Activated CD4-positive, alpha-beta T cell treated with anti-CD3 and anti-CD28 coated beads, Interleukin-2, amount 50 U/mL, for 1 hour (primary cell): ENCODE measurements at places on chromosomes 1 and 21.
A peak's percentile ranks its signal among the peaks of the same experiment; 100 is the strongest.

GRCh38 chr1:67094191-67094590 lies 40.2 kb upstream of the SLC35D1 start:
- DNase-seq, result no peak

GRCh38 chr1:160217481-160218051 lies 12.4 kb downstream of the PEA15 start:
- DNase-seq, result no peak

DNA sequence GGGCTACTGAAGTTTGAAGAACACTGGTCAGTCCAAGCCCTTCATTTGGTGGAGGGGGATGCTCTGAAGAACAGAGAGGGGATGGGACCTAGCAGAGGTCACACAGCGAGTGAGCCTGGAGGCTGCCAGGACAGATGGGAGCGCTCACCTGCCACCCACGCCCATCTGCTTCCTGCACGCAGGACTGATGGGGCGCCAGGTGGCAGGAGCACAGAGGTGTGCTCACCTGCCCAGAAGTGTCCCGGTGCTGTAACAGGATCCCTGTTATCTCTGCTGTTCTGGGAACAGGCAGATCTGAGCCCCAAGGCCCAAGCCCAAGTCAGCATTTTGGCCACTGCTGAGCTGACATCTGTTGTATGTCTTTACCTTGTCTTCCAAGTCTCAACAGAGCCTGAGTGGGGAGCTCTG lies 40.5 kb downstream of the EPHB2 start:
- DNase-seq, result no peak

- DNase-seq, result no peak
Observed at GRCh38 chr1:15577691-15578090, 7.2 kb downstream of the AGMAT start.

DNA sequence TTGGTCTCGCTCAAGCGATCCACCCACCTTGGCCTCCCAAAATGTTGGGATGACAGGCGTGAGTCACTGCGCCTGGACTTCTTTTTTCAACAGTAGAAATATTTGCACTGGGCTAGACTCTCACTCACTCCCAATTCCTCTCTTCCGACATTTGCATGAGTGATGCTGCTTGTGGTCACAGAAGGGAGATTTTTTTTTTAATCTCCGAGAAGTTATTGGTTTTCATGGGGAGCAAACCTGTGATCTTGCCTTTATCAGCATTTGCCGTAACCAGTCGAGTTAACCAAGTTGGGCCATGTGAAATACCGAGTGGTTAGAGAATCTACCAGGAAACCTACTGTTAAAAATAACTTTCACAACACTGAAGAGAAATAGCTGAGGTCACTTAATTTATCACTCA lies 21.1 kb downstream of the ERG start:
- no peak for DNase-seq

DNA sequence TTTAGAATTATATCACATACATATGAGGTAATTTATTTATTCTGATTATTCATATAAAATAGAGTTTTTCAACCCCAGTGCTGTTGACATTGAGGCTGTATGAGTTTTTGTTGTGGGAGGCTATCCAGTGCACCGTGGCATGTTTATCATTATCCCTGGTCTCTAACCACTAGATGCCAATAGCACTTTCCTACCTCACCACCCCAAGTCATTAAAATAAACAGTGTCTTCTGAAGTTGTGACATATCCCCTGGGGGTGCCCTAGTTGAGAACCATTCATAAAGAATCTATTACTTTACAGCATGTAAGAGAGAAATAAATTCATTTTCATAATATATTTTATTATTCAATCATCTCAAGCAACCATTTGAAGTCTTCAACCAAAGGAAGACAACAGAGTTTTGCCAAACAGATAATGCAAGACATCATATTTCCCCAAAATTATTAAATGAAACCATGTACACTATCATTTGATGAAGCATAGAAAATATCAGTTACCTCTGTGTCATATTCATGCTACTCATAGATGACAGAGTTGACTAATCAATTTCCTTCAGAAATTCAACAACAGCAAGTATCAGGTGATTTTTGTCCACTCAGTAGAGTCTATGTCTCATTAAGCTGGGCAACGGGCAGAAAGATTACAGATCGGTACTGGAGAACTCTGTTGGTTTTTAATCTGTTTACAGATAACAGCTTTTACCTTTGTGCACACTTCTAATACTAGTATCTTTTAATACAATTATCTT lies 39.5 kb upstream of the RGS1 start:
- no peak for DNase-seq

- DNase-seq, result no peak
Observed at GRCh38 chr1:65119951-65120350, 28.1 kb upstream of the AK4 start.

GRCh38 chr1:54331843-54332463 lies 74.2 kb downstream of the SSBP3 start:
- no peak for DNase-seq

DNA sequence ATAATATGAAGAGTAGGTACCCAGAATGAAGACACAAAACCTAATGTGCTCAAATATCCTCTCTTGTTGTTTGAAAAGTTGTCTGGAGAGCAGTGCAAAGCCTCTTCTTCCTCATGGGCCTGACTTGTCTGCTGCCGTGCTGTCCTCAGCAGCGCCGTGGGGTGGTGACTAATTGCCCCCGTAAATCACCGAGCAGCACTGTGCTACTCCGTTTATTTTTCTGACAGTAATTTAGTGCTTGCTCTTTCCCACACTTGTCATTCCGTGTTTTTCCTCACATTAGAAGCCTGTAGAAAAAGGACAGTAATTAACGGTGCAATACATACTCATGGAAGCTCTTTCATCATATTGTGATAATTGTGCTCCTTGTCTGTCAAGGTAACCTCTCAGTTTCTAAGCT lies 114.8 kb upstream of the BARHL2 start:
- no peak for DNase-seq

DNA sequence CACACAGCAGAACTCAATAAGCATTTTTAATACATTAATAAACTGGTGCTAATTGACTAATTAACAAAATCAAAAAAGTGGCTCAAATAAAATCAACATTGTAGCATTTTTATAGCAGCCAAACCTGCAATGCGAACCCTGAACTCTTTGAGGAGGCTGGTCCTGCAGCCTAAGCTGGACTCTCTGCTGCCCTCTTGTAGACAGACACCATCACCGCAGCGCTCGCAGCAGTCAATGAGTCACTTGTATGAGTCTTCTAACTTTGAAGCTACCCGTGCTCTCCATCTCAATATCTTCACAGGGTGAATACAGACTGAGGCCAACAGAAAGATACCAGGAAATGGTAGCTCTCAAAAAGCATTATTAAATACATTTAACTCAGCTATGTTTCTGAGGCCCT lies 9.7 kb upstream of the KRTAP7-1 start:
- DNase-seq, result peak; percentile 9

DNA sequence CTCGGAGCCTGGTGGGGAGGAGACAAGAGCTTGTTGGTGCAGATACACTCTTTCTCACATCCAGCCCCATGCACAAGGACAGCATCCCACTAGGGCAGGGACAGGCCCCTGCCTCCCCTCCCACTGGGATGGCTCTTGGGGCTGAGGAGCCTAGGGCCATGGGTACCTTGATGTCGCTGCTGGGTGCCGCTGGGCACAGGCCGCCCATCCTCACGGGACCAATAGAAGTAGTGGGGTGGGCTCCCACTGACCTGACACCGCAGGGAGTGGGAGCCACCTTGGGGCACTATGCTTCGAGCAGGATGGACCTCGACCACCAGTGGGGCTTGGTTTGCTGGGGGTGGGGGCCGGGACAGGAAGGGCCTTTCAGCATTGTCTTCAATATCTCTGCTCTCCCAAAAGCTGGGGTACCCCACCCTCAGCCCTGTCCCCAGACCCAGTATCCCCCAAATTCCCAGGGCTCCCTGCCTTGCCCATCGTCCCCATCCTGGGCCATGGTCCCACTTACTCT lies 47.7 kb downstream of the LDLRAD2 start:
- DNase-seq, result no peak

DNA sequence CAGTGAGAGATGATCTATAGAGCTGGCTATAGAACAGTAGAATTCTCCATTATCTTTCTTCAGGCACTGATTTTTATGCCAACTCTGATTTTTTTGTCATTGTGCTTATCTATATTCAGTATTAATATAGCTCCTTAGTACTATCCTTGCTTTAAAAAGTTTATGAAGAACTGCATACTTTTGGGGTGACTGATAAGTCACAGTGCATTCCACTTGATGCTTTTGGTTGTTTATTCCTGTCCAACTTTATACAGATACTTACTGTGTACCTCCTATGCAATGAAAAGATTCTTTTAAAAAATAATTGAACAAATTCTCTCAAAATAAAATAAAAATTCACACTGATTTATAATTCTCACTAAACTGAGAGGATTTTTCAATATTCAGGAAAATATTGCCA lies 71.6 kb downstream of the COL24A1 start:
- DNase-seq, result no peak

DNA sequence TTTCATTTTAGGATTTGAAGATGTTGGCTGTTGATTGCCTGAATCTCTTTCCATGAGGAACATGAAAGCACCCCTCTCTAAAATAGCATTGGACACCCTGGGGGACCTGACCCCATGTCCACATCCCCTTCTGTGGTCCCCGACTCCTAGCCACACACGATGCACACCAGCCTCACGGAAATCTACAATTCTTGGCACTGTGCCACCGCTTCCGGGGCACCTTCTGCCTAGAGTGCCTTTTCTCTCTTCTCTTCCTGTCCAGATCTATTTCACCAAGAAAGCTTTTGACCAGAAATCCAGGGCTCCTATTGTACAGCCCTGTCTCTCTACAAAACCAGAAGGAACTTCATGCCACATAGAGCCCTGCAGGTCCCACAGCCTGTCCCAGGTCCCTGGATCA lies 50.3 kb downstream of the MYSM1 start:
- peak; percentile 3 for DNase-seq

DNA sequence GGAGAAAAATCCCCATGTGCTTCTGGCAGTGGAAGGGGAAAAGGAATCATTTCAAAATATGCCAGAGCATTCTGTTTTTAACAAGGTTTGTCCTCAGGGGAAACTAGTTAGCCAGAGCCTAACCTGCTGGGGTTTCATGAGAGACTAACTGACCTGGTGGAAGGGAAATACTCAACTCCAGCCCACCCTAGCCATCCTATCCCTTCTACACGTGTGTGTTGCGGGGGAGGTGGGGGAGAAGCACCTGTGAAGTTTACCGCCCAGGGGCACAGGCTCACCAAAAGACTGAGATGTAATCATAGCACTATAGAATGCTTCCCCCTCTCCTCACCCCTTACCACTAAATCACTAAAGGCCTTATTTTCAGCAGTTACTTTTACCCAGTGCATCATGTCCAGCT lies 139.5 kb downstream of the GRIK3 start:
- DNase-seq, result no peak

DNA sequence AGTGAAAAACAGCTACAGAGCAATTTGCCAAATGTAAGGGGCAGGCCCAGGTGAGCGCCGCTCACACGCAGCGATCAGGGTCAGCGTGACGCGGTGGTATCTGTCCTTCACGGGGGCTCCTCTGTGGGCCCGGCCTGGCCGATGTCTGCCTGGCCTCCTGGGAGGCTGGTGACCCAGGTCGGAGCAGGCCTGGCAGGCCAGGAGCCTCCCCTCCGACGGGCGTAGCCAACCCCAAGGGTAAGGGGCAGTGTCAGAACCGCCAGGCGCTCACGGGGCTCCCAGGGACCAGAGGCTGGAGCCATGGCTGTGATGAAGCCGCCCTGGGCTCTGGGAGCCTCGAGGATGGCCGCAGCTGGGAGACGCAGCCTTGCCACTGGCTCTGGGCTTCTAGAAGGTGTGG lies 72.1 kb downstream of the MORN1 start:
- DNase-seq, result no peak

GRCh38 chr1:203461717-203462116 lies 13.9 kb upstream of the PRELP start:
- DNase-seq, result no peak

- no peak for DNase-seq
Observed at GRCh38 chr21:22575165-22575584, 1577.0 kb downstream of the NCAM2 start.

GRCh38 chr1:91502672-91503184 lies 2.1 kb downstream of the CDC7 start:
- no peak for DNase-seq

DNA sequence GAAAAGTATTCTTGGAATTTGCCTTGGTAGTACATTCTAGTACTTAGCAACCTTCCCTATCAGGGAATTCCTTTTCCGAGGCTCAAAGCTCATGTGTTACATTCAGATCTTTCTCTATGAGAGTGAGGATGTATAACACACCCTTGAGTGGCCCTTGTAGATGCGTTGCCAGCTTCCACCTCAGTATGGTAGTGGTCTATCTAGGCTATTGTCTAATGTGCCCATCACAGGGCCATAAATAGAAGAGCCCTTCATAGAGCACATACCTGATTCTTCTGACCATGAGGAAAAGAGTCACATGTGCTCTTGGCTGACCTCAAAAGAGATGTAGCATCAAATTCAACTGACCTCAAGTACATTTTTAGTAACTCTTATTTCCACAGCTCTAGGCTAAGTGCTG lies 14.0 kb upstream of the ZC3H11B start:
- DNase-seq, result no peak

DNA sequence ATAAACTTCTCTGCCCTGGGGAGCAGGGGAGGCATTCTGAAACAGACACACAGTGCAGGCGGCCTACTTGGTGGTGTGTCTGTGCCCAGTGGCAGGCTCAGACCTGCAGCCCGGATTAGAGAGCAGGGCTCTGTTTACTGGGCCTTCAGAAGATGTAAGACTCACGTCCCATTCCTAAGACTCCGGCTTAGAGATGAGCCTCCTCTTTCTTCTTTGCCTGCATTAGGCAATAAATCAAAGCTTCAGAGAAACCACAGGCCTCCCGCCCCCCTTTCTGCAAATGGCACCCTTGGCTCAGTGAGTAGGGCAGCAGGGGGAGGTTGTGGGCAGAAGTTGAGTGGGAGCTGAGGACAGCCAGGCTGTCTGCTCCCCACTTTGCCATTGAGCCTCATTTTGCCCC lies 35.8 kb downstream of the LGR6 start:
- no peak for DNase-seq

DNA sequence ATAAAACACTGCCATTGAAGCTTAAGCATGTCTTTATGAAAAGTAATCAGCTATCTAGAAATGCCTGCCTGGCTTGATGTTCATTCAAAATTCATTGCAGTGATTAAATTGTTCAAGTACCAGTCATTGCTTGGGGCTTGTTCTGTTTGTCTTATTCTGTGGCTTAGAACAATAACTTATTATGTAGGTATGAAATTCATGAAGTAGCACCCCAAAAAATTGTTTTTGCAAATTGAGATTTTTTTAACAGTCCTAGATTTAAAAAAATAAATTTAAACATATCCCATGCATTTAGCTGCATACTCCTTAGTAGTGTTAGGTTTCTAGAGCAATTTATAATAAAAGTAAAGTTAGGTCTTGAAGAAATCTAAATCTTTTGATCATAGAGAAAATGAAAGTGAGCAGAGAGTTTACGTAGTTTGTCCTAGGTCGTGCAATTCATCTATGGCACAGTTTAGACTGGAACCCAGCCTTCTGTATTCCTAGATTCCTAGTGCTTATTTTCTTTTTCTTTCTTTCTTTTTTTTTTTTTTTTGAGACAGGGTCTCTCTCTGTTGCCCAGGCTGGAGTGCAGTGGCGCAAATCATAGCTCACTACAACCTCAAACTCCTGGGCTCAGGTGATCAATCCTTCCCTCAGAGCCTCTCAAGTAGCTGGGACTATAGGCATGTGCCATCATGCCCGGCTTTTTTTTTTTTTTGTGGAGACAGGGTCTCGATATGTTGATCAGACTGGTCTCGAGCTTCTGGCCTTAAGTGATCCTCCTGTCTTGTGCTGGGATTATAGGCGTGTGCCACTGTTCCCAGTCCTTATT lies 9.3 kb downstream of the MIER1 start:
- DNase-seq, result no peak
